ENCODE measurements at places on chromosomes 5 and 9.
A peak's percentile ranks its signal among the peaks of the same experiment; 100 is the strongest.

- H3K27ac ChIP-seq: peak overlapping the region; percentile 88
- peaks cover 55% of the 10 kb centered on the region for H3K4me1 ChIP-seq
- peak; percentile 36 for DNase-seq
These were observed 136.2 kb upstream of the TRIM32 start for GRCh38 chr9:116550696-116551436.

- DNase-seq: no peak
- no peaks in the 10 kb centered on the region for H3K36me3 ChIP-seq
- no peaks in the 10 kb centered on the region for H3K27me3 ChIP-seq
- H3K4me1 ChIP-seq: no peaks in the 10 kb centered on the region
- no peak overlapping the region for H3K27ac ChIP-seq
These were observed 49.6 kb upstream of the RXRA start for GRCh38 chr9:134276453-134277245.

GRCh38 chr9:34254141-34254913 lies 74.7 kb downstream of the KIF24 start:
- DNase-seq: peak; percentile 61
- H3K27me3 ChIP-seq: no peaks in the 10 kb centered on the region
- peak overlapping the region; percentile 86 for H3K27ac ChIP-seq

DNA sequence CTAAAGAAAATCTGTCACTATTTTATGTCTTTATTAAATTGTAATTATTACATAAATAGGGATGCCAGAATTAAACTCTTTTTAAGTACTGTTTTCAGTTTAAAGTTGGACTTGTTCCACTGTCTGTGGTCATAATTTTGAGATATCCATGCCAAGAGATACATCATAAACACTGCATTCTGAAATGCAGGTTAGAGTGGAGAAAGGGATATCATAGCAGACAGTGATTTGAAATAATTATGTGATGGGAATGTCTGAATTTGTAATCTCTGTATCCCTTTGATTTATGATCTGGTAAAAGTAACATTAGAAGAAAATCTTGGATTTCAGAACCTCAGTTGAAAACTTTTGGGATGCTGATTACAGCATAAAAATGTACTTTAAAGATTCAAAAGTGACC lies 222.1 kb downstream of the GOLPH3 start:
- H3K36me3 ChIP-seq: no peaks in the 10 kb centered on the region
- H3K27me3 ChIP-seq: no peaks in the 10 kb centered on the region
- no peak overlapping the region for H3K27ac ChIP-seq
- DNase-seq: no peak
- H3K4me3 ChIP-seq: no peak overlapping the region

DNA sequence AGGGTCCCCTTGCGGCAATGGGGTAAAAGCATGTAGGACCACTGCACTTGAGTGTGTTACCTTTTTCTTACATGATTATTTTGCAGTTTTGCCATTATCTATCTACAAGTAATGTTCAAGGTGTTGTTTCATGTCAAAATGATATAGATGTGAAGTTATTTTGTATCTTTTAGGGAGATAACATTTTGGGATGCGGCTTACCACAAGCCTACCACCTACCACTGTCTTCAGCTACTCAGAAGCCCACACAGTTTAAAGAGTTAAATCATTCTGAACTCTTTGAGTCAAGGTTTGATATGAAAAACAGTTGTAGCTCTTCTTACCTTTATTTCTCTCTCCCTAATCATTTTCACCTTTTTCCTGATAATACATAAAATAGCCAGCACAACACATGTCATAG lies 19.8 kb downstream of the CERT1 start:
- no peaks in the 10 kb centered on the region for H3K27me3 ChIP-seq
- no peaks in the 10 kb centered on the region for H3K36me3 ChIP-seq
- no peak overlapping the region for H3K4me3 ChIP-seq
- DNase-seq: no peak
- H3K27ac ChIP-seq: no peak overlapping the region
- H3K4me1 ChIP-seq: no peaks in the 10 kb centered on the region

GRCh38 chr9:87503927-87504326 lies 6.3 kb downstream of the DAPK1 start:
- no peak overlapping the region for H3K27ac ChIP-seq
- DNase-seq: no peak
- no peak overlapping the region for H3K4me3 ChIP-seq
- H3K36me3 ChIP-seq: no peaks in the 10 kb centered on the region

- H3K27ac ChIP-seq: no peak overlapping the region
- peaks cover 14% of the 10 kb centered on the region for H3K4me1 ChIP-seq
- DNase-seq: no peak
- peaks cover 8% of the 10 kb centered on the region for H3K36me3 ChIP-seq
These were observed 199.2 kb downstream of the TRIO start for GRCh38 chr5:14342306-14342705.

DNA sequence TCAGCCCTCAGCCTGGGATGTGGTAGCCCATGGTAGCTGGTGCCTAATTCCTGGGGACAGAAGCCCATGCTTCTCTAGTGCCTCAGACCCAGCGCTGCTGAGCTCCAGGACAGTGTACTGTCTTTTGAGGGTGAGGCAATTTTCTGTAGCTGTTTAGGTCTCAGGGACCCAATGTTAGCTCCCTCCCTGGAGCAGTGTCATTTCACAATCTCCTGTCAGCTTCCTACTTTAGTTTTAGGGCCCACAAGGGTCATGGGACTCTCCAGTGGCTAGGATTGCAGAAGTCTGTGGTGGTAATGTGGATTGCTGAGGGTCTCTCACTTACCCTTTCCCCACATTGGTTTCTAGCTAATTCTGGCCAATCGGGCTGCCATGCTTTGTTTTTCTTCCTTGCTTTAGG lies 67.7 kb upstream of the CCL21 start:
- H3K4me1 ChIP-seq: no peaks in the 10 kb centered on the region
- H3K27ac ChIP-seq: no peak overlapping the region
- peak; percentile 17 for DNase-seq
- no peak overlapping the region for H3K4me3 ChIP-seq

DNA sequence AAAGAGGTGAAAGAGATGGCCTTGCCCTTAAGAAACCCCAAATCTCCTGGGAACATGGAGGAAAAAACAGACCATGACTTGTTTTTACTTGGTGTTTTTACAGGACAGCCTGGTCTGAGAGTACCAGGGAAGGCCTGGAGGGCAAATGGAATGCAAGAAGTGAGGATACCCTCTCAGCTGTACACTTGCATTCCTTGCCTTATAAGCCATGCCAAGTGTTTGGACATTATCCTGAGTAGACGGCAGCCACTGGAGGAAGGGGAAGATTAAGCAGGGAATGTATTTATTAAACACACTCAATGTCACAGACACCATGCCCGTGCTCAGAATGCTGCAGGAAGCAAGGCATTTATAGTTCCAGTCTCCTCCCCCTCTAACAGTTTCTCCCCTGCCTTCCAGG lies 581.4 kb downstream of the CDK5RAP2 start:
- H3K36me3 ChIP-seq: no peaks in the 10 kb centered on the region
- peaks cover 2% of the 10 kb centered on the region for H3K27me3 ChIP-seq
- no peaks in the 10 kb centered on the region for H3K4me1 ChIP-seq
- no peak overlapping the region for H3K27ac ChIP-seq
- no peak overlapping the region for H3K4me3 ChIP-seq
- DNase-seq: no peak

DNA sequence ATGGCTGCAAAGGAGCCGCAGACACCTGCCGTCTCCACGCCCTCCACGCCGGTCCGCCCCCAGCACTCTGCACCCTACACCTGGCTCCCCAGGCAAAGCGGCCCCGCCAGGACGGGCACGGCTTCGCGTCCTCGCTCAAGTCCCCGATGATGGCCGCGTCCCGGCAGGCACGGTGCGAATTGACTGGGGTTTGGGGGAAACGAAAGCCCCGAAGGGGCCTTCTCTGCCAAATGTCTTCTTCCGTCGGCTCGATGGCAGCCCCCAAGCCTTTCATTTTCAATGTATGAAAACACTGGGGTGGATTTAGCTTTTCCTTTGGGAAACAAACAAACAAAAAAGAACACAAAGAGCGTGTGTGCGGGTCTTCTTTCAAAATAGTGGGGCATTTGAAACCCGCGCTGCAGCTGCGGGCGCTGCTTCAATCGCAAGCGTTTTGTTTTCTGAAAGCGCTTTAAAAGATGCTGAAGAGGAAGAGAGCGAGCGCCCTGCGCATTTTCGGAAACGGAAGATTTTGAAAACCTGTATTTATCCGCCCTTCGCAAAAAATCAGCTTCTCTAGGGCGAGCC lies 160.0 kb downstream of the RMI1 start:
- H3K27ac ChIP-seq: no peak overlapping the region
- peaks cover 10% of the 10 kb centered on the region for H3K4me1 ChIP-seq
- H3K27me3 ChIP-seq: peaks cover 7% of the 10 kb centered on the region

All from adrenal gland (tissue), 19 donors.